ENCODE measurements at places on chromosomes 7 and 10. TPM values are rescaled to one million over a fixed set of nuclear protein-coding genes. Genes with fewer than 3 reads are reported as not detected.
A peak's percentile ranks its signal among the peaks of the same experiment; 100 is the strongest.

DNA sequence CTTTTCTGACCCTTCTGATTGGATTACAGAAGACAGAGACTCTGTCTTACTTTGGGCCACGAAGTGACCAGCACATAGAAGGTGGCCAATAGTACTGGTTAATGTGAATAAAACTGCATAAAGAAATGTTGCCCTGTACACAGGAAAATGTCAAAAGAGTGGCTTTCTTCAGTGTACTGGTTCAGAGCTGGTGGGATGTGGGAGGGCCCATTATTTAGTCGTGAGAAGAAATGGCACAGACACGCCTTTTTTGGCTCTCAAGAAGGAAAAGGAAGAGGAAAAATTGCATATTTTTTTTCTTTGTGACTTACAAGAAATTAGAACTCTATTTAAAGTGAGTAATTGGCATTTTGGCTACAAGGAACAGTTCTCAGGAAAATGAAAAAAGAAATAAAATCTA, 129.7 kb downstream of the DGKI start:
- H3K27me3 ChIP-seq: no peaks in the 10 kb centered on the region
- no peak overlapping the region for H3K4me3 ChIP-seq
- DNase-seq: no peak
- H3K27ac ChIP-seq: no peak overlapping the region

GRCh38 chr10:17077346-17077781, 52.2 kb downstream of the CUBN start:
- H3K4me1 ChIP-seq: peaks cover 41% of the 10 kb centered on the region
- no peak overlapping the region for H3K27ac ChIP-seq
- H3K4me3 ChIP-seq: no peak overlapping the region
- H3K27me3 ChIP-seq: no peaks in the 10 kb centered on the region
- no peak for DNase-seq

GRCh38 chr7:13826752-13827151, 162.7 kb downstream of the ETV1 start:
- no peaks in the 10 kb centered on the region for H3K36me3 ChIP-seq
- H3K27ac ChIP-seq: no peak overlapping the region
- no peak overlapping the region for H3K4me3 ChIP-seq
- peaks cover 11% of the 10 kb centered on the region for H3K4me1 ChIP-seq
- DNase-seq: no peak

DNA sequence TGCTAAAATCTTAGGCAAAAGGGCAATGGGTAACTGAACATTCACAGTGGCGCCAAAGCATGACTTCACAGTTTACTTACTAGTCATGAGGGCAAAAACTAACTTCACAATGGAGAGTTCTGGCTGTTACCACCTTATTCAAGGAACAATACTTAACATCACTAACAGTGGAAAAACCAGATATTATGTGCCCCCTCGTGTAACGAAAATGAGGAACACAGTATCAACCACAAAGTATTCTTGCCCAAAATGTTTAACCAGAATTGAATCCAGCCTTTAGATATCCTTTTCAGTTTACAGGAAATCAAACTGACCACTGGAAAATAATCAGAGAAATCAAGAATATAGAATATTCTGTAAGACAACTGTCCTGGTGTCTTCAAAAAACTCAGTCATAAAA, 9.5 kb downstream of the C7orf25 start:
- H3K36me3 ChIP-seq: no peaks in the 10 kb centered on the region
- DNase-seq: no peak
- no peak overlapping the region for H3K4me3 ChIP-seq
- 0 out of 2 replicates have a peak, but pooled peaks cover 3% of the 10 kb centered on the region for H3K27me3 ChIP-seq
- H3K4me1 ChIP-seq: peaks cover 4% of the 10 kb centered on the region

GRCh38 chr7:11552676-11553296, 279.2 kb downstream of the THSD7A start:
- H3K36me3 ChIP-seq: no peaks in the 10 kb centered on the region
- no peaks in the 10 kb centered on the region for H3K27me3 ChIP-seq
- no peaks in the 10 kb centered on the region for H3K4me1 ChIP-seq
- no peak for DNase-seq
- no peak overlapping the region for H3K27ac ChIP-seq

DNA sequence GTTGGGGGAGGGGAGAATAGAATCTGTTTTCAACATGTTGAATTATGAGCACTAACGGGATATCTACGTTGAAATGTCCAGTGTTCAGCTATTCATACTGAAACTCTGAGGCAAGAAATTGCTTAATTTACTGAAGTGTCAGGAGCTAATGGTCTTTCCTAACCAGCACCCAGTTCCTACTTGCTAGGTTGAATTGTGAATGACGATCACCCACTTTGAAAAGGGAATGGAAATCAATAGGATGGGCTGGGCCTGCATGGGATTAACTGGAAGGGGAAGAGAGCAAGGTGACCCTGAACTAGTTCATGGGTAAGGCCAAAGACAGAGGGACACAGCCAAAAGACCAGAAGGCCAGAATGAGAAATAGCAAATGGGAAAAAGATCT, 51.3 kb downstream of the HIPK2 start:
- H3K4me3 ChIP-seq: no peak overlapping the region
- no peaks in the 10 kb centered on the region for H3K27me3 ChIP-seq
- no peaks in the 10 kb centered on the region for H3K36me3 ChIP-seq
- no peak overlapping the region for H3K27ac ChIP-seq
- no peak for DNase-seq
- peaks cover 36% of the 10 kb centered on the region for H3K4me1 ChIP-seq

DNA sequence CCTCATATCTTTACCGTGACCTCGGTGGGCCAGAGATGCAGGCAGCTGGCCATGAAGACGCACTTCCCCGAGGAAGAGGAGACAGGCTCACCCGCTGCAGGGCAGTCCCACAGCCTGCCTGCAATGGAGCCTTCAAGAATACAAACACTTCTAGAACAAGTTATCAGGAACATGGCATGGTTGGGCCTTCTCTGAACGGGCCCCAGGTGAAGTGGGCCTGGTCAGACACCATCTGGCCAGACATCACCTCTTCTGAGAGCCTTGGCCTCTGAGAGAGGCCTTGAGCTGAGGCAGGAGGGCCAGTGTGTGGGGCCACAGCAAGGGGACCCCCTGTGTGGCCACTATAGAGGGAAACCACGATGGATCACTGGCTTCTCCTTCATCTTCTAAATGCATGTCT, 112.4 kb upstream of the GDF10 start:
- H3K4me3 ChIP-seq: no peak overlapping the region
- no peak overlapping the region for H3K27ac ChIP-seq
- no peaks in the 10 kb centered on the region for H3K36me3 ChIP-seq

DNA sequence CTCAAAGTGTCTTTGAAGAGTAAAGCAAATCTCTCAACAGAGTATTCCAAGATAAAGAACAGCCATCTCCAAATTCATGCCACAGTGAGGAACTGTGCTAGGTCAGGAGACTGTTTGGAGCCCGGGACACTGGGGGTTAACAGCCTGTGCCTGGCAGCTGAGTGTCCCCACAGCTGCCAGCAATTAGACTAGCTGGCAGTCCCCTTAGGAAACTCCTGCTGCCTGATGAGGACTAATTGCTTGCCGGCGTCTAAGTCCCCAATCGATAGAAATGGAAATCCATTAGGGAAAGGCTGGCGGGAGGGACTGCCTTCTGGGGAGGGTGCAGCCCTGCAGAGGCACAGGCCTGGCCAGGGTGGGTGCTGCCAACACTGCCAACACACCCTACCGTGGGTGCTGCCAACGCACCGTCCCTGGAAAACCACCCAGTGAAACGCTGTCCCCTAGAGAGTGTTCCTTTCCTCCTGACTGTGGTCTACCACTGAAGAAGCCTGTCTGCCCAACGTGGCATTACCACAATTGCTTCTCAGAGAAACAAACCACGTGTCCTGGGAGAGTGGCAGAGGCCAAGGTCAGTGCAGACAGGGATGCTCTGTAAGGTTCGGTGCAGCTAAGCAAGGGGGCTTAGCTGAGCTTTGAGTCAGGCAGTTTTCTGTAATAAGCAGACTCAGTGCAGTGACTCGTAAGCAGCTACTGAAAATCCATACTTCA, 60.8 kb downstream of the XRCC2 start:
- H3K27ac ChIP-seq: no peak overlapping the region
- H3K36me3 ChIP-seq: no peaks in the 10 kb centered on the region
- H3K4me3 ChIP-seq: no peak overlapping the region
- no peaks in the 10 kb centered on the region for H3K27me3 ChIP-seq

DNA sequence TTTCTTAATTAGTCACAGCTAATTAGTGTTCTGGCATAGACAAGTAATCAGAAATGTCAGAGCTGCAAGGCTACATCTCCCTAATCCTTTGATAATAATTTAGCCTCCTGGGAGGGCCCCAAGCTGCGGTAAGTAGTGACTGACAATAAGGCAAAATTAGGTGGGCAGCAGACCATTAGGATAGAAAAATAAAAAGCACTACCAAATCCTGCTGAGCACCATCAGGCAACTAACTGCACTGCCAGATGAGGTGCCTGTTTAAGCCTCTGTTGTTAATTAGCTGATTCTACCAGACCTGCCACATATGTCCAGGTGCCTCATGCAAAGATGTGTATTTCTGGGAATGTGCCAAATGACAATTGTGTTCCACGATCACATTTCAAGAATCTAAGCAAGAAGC, 32.5 kb upstream of the FEZF1 start:
- no peaks in the 10 kb centered on the region for H3K36me3 ChIP-seq
- no peaks in the 10 kb centered on the region for H3K27me3 ChIP-seq
- H3K4me1 ChIP-seq: no peaks in the 10 kb centered on the region
- no peak overlapping the region for H3K27ac ChIP-seq
- no peak for DNase-seq

DNA sequence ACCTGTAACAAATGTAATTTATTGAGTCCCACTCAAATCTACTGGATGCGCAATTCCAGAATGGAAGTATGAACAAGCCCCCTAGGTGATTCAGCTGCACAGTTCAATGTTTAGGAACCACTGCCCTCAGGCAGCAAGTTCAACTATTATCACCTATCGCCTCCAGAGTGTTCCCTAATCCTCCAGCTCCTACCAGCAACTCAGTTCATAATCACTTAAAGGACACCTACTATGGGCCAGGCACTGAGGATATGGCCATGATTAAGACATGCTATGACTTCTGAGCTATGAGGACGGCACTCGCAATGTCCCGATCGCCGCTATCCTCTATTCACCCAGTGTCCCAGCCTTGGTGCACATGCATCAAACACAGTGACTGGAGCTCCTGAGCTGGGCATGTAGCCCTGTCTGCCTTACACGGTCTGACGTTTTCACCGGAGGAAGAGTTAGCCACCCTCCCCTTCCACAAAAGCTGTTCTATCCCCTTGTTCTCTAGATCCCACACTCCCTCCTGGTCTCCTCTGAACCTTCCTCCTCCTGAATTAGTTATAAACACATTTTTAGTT, 22.3 kb downstream of the RHEB start:
- no peak overlapping the region for H3K4me3 ChIP-seq
- H3K4me1 ChIP-seq: peaks cover 20% of the 10 kb centered on the region
- H3K27me3 ChIP-seq: no peaks in the 10 kb centered on the region
- H3K36me3 ChIP-seq: peaks cover 20% of the 10 kb centered on the region
- DNase-seq: no peak

GRCh38 chr10:101014966-101015581, 15.5 kb downstream of the LZTS2 start:
- H3K4me3 ChIP-seq: no peak overlapping the region
- no peak overlapping the region for H3K27ac ChIP-seq
- H3K36me3 ChIP-seq: no peaks in the 10 kb centered on the region
- DNase-seq: peak; percentile 57
- H3K4me1 ChIP-seq: peaks cover 57% of the 10 kb centered on the region

DNA sequence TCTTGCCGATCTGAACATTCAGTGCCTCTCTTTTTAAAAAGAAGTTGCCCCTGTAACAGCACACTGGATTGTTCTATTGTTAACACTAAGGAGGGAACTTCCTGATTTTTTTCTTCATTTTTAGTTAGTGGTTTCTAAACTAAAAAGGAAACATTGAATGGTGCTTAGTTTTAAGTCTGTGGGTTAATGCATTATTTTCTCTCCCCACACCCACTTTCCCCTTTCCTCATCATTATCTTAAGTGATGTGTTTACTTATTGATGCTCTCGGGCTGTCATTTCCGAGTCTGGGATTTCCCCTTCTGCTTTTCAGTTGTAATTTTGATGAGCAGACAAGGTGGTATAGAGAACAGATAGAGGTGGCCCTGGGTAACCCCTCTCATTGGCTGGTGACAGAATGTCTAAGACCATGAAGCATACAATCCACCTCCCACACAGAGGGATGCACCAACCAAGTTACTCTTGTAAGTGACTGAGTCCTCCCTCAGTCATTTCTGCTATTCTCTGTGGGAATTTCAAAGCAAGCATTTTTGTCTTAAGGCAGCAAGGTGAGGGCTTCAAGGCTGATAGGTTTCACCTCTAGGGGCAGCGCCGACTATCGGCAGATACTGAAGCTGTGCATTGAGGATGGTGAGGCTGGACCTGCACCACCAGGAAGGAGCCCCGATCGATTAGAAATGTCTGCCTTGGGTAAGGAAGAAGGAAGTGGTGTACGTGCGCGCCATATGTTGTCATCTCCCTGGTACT, 49.5 kb downstream of the CHN2 start:
- no peak overlapping the region for H3K27ac ChIP-seq
- no peaks in the 10 kb centered on the region for H3K4me1 ChIP-seq
- DNase-seq: no peak
- no peaks in the 10 kb centered on the region for H3K36me3 ChIP-seq

DNA sequence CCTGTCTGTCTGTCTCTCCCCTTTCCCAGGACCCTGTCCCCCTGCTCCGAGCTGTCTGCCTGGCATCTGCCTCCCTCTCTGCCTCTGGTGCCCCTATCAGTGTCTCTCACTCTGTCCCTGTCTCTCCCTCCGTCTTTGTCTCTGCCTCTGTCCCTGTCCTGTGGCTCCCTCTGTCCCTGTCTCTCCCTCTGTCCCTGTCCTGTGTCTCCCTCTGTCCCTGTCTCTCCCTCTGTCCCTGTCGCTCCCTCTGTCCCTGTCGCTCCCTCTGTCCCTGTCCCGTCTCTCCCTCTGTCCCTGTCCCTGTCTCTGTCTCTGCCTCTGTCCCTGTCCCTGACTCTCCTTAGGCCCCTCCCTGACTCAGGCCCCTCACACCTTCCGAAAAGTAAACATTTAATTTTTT, 75.0 kb upstream of the PAX2 start:
- H3K4me1 ChIP-seq: 0 out of 2 replicates have a peak, but pooled peaks cover 5% of the 10 kb centered on the region
- no peak overlapping the region for H3K4me3 ChIP-seq
- peaks cover 62% of the 10 kb centered on the region for H3K27me3 ChIP-seq
- no peak overlapping the region for H3K27ac ChIP-seq
- DNase-seq: no peak

DNA sequence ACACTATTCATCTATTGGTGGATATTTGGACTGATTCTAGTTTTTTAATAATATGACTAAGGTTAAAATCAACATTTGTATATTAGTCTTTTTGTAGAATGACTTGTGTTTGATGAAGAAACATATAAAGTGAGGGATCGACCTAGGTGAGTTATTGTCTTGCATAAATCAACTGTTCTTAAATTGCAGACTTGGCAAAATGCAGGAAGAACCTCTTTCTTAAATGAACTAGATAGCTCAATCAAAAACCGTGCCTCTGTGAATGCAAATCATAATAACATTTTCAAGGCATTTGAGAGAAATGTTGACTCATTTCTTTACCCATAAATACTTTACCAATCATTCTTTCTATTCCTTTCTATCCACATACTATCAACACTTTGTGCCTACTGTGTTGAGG, 101.5 kb upstream of the ANK3 start:
- H3K27ac ChIP-seq: no peak overlapping the region
- H3K4me3 ChIP-seq: no peak overlapping the region
- 0 out of 2 replicates have a peak, but pooled peaks cover 6% of the 10 kb centered on the region for H3K27me3 ChIP-seq
- DNase-seq: no peak
- no peaks in the 10 kb centered on the region for H3K36me3 ChIP-seq

Gene FFAR4
- not detected for total RNA-seq

Data from SJSA1 (cell line).